ENCODE measurements at places on chromosomes 6 and 20.

DNA sequence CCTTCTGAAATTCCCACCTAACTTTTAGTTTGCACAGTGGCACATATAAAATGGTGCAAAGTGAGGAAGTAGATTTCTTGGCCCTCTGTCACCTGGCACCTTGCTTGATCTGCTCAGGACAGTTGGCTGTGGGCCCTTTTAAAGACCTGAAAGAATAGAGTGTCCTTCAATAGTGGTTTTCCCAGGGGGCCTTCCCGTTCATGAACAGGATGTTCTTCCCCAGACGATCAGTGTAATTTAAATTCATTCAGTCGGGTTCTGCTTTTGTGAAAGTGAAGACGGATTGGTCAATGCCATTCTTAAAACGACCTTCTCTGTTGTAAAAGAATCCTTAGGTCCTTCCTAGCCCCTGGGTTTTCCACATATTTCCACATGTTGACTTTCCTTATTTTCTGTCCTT lies 178.5 kb downstream of the SASH1 start:
- DNase-seq = no peak

GRCh38 chr6:111989743-111990142 lies 64.2 kb upstream of the CCN6 start:
- no peak for DNase-seq

DNA sequence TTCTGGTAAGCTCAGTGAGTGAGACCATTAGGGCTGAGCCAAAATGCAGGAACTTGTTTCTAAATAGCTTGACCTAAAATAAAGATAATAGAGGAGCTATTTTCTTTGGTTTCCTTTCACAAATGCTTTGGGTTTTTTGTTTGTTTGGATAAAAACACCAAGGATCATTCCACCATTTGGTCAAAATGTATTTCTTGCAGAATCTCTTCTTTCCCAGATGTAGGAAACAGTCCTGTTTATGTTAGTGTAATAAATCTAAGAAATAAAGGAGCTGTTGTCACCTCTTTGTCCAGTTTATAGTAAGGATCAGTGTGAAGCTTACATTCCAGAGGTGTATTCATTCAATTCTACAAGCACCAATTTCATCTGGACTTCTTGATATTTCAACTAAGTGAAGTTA lies 297.8 kb downstream of the GJA1 start:
- DNase-seq = no peak

- DNase-seq = no peak
Measured at GRCh38 chr6:108801366-108801765, 46.9 kb upstream of the ARMC2 start.

- peak; percentile 99 for DNase-seq
Measured at GRCh38 chr20:45779011-45779915, 12.4 kb downstream of the WFDC3 start.

GRCh38 chr6:121201105-121201504 lies 133.2 kb downstream of the TBC1D32 start:
- DNase-seq = no peak

DNA sequence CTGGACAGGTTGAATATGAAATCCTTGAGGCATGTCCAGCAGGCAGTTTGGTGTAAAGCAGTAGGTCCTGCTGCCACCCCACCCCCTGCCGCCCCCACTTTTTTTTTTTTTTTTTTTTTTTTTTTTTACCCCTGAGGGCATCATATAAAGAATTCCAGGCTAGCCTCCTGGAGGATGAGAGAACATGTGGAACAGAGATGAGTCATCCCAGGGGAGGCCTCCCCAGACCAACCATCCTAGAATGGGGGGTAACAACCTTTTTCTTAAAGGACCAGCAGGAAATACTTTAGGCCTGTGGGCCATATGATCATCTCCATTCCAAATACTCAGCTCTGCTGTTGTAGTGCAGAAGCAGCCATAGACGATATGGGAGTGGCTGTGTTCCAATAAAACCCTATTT lies 170.9 kb downstream of the GJA10 start:
- DNase-seq = no peak

GRCh38 chr6:16624636-16625290 lies 136.5 kb downstream of the ATXN1 start:
- DNase-seq = peak; percentile 30

GRCh38 chr6:37338745-37339255 lies 15.0 kb upstream of the RNF8 start:
- no peak for DNase-seq

GRCh38 chr6:92069781-92070180 lies 1349.6 kb downstream of the EPHA7 start:
- no peak for DNase-seq

DNA sequence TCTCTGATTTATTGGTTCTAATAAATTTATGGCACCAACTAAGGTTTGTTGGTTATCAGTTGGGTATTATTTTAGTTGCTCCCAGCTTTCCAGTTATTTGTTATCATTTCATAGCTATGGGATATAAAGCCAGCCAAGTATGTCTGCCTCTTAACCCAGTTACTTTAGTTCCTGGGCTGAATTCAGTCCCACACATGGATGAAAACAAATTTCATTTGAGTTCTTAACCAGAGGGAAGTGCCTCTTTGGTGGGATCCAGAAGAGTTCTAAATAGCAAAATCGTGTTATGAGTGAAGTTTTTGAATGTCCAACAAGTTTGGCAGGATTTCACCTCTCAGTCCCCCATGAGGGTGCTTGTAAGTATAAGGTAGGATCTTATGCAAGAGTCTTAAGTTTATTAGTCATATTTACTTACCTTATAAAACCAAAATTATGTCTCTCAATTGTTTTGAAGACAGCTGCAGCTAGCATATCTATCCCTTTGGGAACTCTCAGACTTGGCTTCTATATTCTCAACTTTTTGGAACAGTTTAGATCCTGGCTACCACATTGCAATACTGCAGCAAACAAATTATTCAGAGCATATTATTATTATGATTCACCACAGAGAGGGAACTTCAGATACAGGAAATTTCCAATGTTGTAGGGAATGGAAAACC lies 683.6 kb downstream of the BCKDHB start:
- DNase-seq = peak; percentile 9

DNA sequence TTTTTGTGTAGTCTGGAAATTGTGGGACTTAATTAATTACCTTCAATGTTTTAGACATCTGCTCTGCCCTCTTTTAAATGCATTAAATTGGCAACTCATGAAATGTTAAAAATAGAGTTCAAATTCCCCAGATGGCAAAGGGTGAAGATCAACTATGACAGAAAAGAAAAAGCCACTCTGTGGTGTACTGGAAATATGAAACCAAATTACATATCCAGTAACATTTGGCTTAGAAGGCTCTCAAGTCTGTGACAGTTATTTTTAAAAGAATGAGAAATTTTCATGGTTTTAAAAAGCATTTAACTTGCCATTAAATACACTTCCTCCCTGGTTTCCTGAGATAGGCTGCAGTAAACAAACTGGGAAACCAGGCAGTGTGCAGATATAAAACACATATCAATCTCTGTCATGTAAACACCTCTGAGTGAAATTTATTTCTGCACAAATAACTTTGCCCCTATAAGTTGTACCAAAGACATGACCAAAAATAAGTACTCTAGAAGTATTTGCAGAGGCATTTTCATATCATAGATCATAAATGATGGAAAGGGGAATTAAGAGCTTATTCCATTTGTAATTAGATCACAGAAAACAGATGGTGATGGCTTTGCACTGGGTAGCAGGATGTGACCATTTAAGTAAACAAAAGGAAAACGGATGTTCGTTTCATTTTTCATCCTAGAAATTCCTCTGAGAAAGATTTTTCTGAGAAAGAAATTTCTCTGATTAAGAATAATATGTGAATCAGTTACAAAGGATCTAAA lies 360.1 kb downstream of the SAMD5 start:
- no peak for DNase-seq

DNA sequence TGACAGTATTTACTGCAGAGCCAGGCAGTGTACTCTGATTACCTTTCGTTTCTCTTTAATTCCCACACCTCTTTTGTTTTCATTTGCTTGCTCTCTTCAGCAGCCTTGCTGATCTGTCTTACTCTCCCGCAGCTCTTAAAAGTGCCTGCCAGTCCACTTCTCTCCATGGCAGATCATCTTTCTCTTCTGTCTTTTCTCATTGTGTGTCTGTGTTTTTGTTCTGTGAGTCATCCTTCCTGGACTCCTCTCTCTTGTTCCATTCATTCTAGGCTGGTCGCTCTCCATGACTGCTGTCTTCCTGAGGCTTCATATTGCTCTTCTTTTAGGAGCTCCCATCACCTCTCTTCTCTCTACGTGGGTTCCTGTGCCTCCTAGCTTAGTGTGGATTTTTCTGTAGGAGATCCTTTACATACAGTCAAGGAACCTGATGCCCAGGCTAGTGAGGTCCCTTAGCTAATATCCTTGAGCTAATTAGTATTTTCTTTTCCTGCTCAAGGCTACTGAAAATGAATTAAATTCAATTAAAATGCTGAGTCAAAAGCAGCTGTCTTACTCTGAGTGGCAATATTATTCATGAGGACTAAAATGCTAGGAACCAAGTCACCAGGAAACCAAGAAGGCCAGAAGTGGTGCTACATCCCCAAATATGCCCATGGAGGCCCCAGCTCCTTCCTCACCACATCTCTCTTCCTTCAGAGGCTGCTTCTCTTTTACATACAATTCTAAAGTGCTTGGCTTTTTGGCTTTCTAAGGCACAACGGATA lies 86.1 kb downstream of the SLX4IP start:
- DNase-seq = peak; percentile 78

DNA sequence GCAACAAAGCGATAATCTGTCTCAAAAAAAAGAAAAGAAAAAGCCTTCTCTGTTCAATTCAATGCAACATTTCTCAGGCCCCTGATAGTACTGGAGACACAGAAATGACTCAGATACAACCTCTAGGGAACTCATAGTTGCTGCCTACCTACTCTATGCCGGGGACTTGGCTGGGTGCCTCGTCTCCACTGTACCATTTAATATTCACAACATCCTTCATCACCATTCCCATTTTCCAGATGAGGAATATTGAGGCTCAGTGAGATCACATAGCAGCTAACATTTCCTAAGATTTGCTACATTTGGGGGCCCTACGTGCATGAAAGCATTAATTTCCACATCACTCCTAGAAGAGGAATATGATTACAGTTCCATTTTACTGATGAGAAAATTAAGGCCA lies 7.5 kb downstream of the NOL4L start:
- no peak for DNase-seq

DNA sequence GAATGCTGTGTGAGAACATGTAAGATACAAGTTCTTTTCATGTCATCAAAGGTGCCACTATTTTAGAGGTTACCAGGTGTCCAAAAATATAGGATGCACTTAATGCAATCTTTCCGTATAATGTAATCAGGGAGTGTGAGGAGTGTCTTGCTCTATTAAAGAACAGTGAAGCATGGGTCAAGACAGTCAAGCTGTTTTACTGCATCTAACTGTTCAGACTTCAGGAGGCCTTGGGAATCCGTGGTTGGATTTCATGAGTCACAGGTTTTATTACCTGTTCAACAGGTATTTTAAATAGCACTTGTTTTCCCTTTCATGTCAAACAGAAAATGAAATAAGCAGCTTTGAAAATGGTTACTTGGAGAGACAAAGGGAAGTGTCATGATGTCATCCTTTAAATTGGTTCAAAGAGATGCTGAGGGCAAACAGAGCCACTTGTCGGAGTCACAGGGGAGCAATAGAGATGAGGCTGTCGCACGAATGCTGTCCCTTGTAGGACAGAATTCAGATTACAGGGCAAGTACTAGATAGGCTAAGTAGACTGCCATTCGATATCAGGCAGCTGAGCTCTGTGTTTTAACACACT lies 621.5 kb downstream of the QKI start:
- no peak for DNase-seq
